ENCODE measurements at places on chromosomes 3 and 15. TPM values are rescaled to one million over a fixed set of nuclear protein-coding genes. Genes with fewer than 3 reads are reported as not detected.

SI gene
- total RNA-seq, result not detected

IMP3 gene
- total RNA-seq, result 115 TPM

FOXB1 gene
- total RNA-seq, result not detected

DNA sequence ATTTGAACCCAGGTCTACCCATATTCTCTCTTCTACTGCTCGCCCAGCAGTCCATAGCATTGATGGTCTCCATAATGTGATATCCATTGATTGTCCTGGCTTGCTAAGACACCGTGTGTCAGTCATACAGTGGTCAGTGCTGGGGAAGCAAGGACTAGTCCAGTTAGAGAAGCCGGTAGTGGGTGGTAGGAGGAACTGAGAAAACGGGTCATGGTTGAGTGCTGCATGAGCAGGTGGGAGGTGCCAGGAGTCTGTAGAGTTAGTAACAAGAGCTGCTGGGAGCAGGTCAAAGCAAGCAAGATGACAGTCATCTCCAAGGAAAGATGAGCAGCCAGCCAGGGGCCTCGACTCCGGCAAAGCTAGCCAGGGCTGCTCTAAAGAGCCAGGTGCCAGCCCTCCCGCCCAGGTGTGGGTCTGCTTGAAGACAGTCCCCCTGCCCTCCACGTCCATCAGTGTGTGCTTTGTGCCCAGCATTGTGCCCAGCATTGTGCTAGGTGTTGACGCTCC is 29.5 kb upstream of the USP3 start:
- DNase-seq, result no peak

GRCh38 chr15:48710952-48711495 is 65.5 kb upstream of the FBN1 start:
- DNase-seq, result no peak

DNA sequence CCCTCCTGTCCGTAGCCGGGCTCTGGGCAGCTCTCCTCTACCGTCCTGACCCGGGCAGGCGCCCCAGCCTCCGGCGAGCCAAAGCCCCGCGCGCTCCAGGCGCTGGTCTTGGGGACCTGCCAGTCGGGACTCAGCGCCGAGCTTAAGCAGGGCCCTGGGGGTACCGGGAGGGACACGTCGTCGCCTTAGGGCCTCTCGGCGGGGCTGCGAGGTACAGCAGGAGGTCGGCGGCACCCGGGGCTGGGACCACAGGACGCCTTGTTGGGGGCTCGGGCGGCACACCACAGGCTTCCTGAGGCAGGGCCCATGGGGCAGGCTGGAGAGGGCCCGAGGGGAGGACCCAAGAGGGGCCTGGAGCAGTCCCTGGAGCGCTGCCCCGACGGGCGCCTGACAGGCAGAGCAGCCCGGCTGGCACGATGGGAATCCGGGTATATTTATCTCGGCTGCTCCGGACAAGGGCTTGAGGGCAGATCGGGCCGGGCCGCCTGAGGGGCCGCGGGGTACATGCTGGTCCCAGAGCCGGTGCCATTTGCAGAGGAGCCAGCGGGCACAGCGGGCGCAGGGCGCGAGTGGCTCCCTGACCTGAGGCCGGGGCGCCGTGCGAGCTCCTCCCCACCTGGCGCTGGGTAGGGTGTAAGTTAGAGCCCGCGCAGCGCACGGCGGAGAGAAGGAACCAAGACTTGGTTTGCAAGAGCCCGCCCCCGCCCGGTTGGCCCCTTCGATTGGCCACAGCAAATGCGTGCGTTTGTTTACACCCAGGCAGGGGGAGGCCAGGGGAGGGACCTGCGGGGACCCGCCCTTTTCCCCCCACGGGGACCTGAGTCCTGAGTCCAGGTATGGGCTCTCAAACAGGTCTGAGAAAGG is 574 bp downstream of the SLC38A3 start:
- DNase-seq, result no peak

DNA sequence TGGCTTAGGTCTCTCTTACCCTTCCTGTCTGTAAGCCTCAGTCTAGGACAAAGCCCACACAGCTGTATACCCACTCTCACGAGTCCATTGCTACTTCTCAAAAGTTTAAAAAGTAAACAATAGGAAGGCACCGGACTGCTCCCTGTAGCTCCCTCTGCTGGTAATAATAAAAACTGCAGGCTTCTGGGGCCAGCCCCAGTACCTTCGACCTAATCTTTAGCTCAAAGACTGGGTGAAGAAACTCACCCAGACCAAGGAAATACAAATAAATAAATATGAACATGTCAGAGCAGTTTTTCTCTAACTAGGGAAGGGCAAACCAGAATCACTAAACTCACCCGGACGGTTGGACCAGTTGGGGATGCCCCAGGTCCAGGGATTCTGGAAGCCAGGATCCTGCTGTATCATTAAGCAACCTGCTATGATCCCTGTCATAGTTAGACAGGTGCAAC is 5.0 kb downstream of the FAM219B start:
- no peak for DNase-seq

DNA sequence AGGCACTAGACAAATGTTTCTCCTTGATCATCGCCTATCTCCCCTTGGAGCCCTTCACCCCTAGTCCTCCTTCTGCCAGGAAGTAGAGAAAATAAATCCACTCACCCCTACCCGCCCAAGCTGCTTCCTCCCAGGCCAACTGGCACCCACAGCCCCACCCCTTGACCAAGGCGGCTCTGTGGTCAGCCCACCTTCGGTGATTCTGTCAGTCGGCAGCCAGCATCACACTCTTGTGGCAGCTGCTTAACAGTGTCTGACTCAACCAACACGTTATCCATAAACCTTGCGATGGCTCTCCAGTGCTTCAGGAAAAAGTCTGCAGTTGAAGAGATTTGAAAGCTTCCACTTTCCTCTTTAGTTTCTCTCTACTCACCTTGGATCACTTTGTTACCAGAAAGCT is 7.6 kb downstream of the SHF start:
- DNase-seq, result no peak

All from glomerular endothelial cell (primary cell).